ENCODE measurements at places on chromosomes 5 and 9. TPM values are rescaled to one million over a fixed set of nuclear protein-coding genes. Genes with fewer than 3 reads are reported as not detected.
A peak's percentile ranks its signal among the peaks of the same experiment; 100 is the strongest.

DNA sequence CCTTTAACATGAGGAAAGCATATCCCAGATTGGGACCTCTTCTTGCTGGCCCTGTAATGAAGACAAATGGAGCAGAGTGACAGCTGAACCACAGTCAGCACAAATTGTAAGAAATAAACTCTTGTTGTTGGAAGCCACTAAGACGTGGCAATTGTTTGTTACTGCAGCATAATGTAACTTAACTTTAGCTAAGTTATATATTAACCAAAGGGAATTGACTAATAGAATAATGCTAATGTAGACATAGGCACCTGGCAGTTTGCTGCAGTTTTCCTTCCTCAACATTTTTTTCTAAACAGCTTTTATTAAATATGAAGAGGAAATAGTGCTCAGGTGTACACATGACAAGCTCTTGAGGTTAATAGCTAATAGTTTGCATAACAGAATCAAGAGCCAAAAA, 300.7 kb upstream of the SLC30A5 start:
- H3K36me3 ChIP-seq = no peaks in the 10 kb centered on the region
- no peaks in the 10 kb centered on the region for H3K27me3 ChIP-seq
- no peaks in the 10 kb centered on the region for H3K4me1 ChIP-seq
- H3K4me3 ChIP-seq = no peak overlapping the region

- no peaks in the 10 kb centered on the region for H3K27me3 ChIP-seq
- no peak overlapping the region for H3K27ac ChIP-seq
- H3K36me3 ChIP-seq = no peaks in the 10 kb centered on the region
- H3K4me1 ChIP-seq = no peaks in the 10 kb centered on the region
- DNase-seq = no peak
Observed at GRCh38 chr5:74567411-74567995, 73.0 kb downstream of the ENC1 start.

DNA sequence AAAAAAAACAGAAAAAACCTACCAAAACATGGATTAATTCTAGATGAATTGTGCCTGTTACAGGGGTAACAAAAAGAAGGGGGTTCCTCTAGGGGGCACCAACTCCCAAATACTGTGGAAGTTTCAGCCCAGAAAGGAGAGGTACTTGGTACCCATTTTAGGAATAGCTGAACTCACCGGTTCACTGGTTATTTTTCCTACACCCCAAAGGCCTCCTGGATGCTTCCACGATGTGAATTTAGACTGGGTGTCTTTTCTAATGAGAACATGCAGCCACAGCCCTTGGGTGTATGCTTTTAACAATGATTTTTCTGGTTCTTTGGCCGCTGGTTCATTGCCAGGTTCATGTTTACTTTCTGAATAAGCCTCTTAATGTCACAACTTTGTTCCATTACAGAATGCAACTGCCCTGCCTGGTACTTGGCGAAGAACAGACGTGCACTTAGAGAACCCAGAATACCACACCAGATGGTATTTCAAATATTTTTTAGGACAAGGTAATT, 46.7 kb downstream of the GARNL3 start:
- H3K27ac ChIP-seq = peak overlapping the region; percentile 44
- no peak overlapping the region for H3K4me3 ChIP-seq
- no peak for DNase-seq

DNA sequence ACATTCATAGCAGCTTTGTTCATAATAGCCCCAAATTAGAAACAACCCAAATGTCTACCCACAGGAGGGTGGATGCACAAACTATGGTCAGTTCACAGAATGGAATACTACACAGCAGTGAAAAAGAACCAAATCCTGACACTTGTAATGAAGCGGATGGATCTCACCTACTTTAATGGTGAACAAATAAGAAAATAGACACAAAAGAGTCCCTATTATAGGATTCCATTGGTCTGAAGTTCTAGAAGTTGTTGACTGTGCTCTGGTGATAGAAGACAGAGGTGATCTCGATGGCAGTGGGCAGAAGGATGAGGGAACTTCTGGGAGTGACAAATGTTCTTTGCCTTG, 20.6 kb upstream of the LAMC3 start:
- H3K4me1 ChIP-seq = no peaks in the 10 kb centered on the region
- peaks cover 23% of the 10 kb centered on the region for H3K27me3 ChIP-seq
- no peak overlapping the region for H3K27ac ChIP-seq
- H3K36me3 ChIP-seq = no peaks in the 10 kb centered on the region
- no peak for DNase-seq

DNA sequence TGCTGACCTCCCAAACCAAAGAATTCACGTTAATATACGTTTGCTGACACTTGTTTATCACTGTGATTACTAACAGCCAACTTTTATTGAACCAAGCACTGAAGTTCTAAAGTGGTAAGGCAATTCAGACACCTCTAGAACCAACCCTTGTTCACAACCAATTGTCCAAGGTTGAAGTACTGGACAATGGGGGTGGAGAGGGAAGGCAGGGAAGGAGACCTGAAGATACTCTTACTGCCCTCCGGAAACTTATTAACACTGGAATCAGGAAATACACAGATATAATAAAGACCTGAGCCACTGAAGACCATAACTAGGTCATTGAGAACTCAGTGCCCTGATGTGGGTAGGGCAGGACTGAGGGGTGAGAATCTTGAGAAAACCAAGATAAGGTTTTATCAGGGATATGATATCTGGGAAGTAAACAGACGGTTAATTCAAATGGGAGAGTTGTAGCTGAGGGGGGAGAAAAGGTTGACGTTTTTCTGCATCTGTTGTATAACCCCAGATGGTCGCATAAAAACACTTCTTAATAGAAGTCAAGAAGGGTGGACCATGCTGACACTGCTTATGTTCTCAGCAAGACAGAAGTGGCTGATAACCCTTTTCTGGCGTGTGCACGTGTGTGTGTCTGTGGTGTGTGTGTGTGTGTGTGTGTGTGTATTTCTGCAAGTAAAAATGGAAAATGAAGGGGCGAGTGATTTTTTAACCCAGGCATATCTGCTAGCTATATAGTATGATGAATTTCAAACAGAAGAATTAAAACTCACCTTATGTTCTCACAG, 125.9 kb downstream of the LHFPL2 start:
- no peaks in the 10 kb centered on the region for H3K27me3 ChIP-seq
- no peak overlapping the region for H3K4me3 ChIP-seq
- no peak for DNase-seq

DNA sequence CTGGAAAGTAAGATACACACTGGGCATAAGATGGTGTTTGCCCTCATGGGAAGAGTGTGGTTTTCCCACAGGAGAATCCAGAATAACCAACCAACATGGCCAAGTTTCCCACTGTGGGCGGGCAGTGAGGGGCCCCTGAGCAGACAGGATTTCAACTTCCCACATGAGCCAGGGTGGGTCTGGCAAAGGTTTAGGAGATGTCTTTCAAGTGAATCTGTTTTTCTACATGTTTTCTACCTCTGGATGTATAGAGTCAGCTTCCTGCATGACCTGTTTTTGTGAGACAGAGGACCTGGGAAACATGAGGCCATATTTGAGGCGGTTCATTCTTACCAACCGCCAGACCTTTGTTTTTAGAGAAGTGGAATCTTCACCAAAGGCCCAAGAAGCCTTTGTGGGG, 100.5 kb downstream of the TLE4 start:
- no peak overlapping the region for H3K4me3 ChIP-seq
- no peaks in the 10 kb centered on the region for H3K27me3 ChIP-seq
- DNase-seq = no peak
- peaks cover 18% of the 10 kb centered on the region for H3K4me1 ChIP-seq

- no peaks in the 10 kb centered on the region for H3K4me1 ChIP-seq
- H3K27me3 ChIP-seq = no peaks in the 10 kb centered on the region
- no peak overlapping the region for H3K27ac ChIP-seq
Observed at GRCh38 chr5:169229342-169229892, 71.5 kb downstream of the SLIT3 start.

- H3K4me3 ChIP-seq = no peak overlapping the region
- DNase-seq = no peak
- H3K4me1 ChIP-seq = no peaks in the 10 kb centered on the region
- H3K36me3 ChIP-seq = no peaks in the 10 kb centered on the region
- no peak overlapping the region for H3K27ac ChIP-seq
Observed at GRCh38 chr5:43772764-43773477, 169.9 kb downstream of the NNT start.

DNA sequence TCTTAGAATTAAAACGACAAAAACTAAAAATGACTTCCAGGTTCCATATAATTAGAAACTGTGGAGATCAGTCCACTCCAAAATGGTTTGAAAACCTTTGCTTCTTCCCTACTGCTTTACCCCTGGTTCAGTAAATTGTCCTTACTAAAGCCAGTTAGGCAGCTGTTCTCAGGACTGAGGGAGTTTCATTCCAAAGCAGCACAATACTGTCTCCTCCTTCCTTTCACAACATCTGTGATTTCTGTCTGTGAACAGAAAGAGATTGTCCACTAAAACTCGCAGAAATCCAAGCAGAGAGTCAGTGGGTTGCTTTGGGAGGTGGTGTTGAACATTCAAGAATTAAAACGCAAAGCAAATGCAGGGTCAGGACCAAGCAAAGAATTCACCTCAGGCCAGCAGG, 740.8 kb upstream of the ZNF608 start:
- H3K4me1 ChIP-seq = peaks cover 22% of the 10 kb centered on the region
- H3K27me3 ChIP-seq = no peaks in the 10 kb centered on the region
- no peaks in the 10 kb centered on the region for H3K36me3 ChIP-seq
- no peak overlapping the region for H3K4me3 ChIP-seq
- H3K27ac ChIP-seq = no peak overlapping the region

- H3K4me1 ChIP-seq = peaks cover 2% of the 10 kb centered on the region
- H3K27me3 ChIP-seq = no peaks in the 10 kb centered on the region
- no peak for DNase-seq
- H3K4me3 ChIP-seq = no peak overlapping the region
Observed at GRCh38 chr5:79795764-79796398, 106.2 kb downstream of the CMYA5 start.

- no peaks in the 10 kb centered on the region for H3K27me3 ChIP-seq
- H3K4me3 ChIP-seq = no peak overlapping the region
- H3K4me1 ChIP-seq = peaks cover 4% of the 10 kb centered on the region
- no peak overlapping the region for H3K27ac ChIP-seq
Observed at GRCh38 chr5:55407059-55407684, 99.4 kb downstream of the MTREX start.

DNA sequence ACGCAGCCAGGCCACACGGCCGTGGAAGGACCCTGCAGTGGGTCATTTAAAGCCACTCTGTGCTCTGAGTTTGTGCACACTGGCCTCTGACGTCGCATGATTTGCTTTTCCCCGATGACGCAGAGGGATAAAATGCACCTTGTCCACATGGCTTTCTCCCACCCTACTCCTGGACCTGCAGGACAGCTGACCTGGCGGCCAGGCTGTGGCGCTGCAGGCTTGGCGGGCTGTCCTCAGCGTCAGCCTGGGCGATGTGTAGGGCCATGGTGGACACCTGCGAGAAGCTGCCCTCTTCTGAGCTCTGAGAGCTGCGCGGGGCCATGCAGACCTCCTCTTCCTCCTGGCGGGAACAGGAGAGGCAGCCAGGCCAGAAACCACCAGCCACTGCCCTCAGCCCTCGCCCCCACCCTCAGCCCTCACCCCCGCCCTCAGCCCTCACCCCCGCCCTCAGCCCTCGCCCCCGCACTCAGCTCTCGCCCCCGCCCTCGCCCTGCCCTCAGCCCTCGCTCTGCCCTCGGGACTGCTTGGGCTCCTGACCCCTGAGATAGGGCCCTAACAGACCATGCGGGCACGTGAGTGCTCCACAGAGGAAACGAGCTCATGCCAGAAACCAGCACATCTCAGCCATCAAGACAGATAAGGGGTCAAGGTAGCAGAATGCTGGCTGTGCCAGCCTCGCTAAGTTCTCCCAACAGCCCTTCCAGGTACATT, 20.0 kb upstream of the SCGB3A1 start:
- no peak for DNase-seq
- H3K4me1 ChIP-seq = no peaks in the 10 kb centered on the region
- no peak overlapping the region for H3K4me3 ChIP-seq
- no peaks in the 10 kb centered on the region for H3K27me3 ChIP-seq

GRCh38 chr9:70403618-70404025, 10.8 kb downstream of the KLF9 start:
- no peak overlapping the region for H3K27ac ChIP-seq
- DNase-seq = no peak
- peaks cover 100% of the 10 kb centered on the region for H3K4me1 ChIP-seq
- no peaks in the 10 kb centered on the region for H3K27me3 ChIP-seq
- H3K4me3 ChIP-seq = no peak overlapping the region
- peaks cover 8% of the 10 kb centered on the region for H3K36me3 ChIP-seq

GRCh38 chr5:9927521-9927997, 297.4 kb upstream of the TAS2R1 start:
- H3K27me3 ChIP-seq = no peaks in the 10 kb centered on the region
- H3K36me3 ChIP-seq = no peaks in the 10 kb centered on the region
- H3K27ac ChIP-seq = no peak overlapping the region
- H3K4me3 ChIP-seq = no peak overlapping the region
- H3K4me1 ChIP-seq = no peaks in the 10 kb centered on the region

GRCh38 chr9:128690684-128691034, 1.6 kb downstream of the SET start:
- no peak for DNase-seq
- peak overlapping the region; percentile 69 for H3K27ac ChIP-seq
- peak overlapping the region; percentile 78 for H3K4me3 ChIP-seq

DNA sequence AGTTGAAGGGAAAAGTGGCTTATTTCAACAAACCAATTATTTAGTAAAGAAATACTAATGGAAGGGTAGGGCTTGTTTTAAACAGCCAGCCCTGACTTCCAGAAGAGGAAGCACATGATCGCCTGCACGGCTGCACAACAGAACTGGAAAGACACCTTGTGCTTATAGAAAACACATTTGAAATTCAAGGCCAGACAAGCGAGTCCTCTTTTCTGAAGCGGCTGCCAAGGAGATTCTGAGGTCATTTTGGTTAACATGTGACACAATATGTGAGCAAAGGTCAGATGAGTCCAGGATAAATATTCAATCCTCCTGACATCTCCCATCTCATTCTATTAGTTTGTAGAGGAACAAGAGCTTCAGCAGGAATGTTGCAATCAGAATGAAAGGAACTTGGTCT, 461.4 kb upstream of the ST8SIA4 start:
- no peaks in the 10 kb centered on the region for H3K4me1 ChIP-seq
- H3K36me3 ChIP-seq = no peaks in the 10 kb centered on the region
- H3K27ac ChIP-seq = no peak overlapping the region
- no peaks in the 10 kb centered on the region for H3K27me3 ChIP-seq
- H3K4me3 ChIP-seq = no peak overlapping the region
- no peak for DNase-seq

The SMAD5 gene
- total RNA-seq = 61.9 TPM

The SH3GL2 gene
- 1.3 TPM for total RNA-seq

The TXNDC8 gene
- total RNA-seq = not detected

The PCDHA6 gene
- 0.50 TPM for total RNA-seq

The SLC6A7 gene
- not detected for total RNA-seq

The SHC3 gene
- total RNA-seq = 13.2 TPM

The SEMA5A gene
- 29.3 TPM for total RNA-seq

The IPPK gene
- 7.3 TPM for total RNA-seq

The SRP19 gene
- total RNA-seq = 29.5 TPM

The KIF4B gene
- not detected for total RNA-seq

The SPRY4 gene
- total RNA-seq = 42.7 TPM

The LRRC19 gene
- 0.27 TPM for total RNA-seq

The KCNV2 gene
- not detected for total RNA-seq

The TGFBR1 gene
- total RNA-seq = 78.8 TPM

The PCA3 gene
- total RNA-seq = not detected

The NR2F1-AS1 gene
- total RNA-seq = 11.1 TPM
